ENCODE measurements at places on chromosomes 4 and X. TPM values are rescaled to one million over a fixed set of nuclear protein-coding genes. Genes with fewer than 3 reads are reported as not detected.

- no peaks in the 10 kb centered on the region for H3K4me1 ChIP-seq
- peaks cover 83% of the 10 kb centered on the region for H3K36me3 ChIP-seq
- no peak for DNase-seq
- H3K4me3 ChIP-seq, result no peak overlapping the region
- H3K27me3 ChIP-seq, result no peaks in the 10 kb centered on the region
Measured at GRCh38 chr4:1379351-1379781, 26.9 kb downstream of the NKX1-1 start.

DNA sequence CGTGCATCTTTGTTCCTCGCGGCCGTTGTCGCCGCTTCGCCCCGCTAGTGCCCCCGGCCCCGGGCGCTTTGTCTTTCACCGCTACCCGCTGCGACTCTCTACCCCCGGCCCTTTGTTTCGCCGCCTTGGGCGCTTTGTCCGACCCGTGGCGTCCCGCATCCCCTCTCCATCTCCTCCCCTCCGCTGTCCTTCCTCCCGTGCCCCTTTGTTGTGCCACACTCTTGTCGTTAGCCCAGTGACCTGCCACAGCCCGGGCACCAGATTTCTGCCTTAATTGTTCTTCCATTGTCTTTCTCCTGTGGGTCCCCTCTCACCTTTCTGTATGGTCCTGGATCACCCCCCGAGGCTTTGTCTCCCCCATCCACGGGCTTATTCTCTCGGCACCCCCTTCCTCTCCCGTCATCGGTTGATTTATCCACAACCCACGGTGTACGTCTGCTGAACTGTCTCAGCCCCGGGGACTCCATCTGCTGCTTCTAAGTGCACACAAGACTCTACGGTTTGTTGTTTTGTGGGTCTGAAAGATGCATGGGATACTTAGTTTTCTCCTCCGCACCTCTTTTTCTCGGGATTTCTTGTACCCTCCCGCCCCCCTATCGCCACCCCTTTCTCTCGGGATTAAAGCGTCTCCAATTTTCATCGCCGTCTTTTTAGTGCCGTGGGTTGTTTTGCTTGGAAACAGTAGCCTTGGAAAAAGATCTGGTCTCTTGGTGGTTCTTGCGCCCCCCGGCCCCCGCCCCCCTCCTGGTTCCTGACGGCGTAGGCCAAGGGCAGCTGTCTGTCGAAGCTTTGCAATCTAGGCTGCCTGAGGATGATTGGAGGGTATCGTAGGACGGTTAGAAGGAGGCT is 783 bp downstream of the RBPJ start:
- peaks cover 31% of the 10 kb centered on the region for H3K4me1 ChIP-seq
- H3K27me3 ChIP-seq, result no peaks in the 10 kb centered on the region
- no peaks in the 10 kb centered on the region for H3K36me3 ChIP-seq
- no peak for DNase-seq

GRCh38 chrX:121150217-121150616 is 102.8 kb downstream of the GLUD2 start:
- H3K27ac ChIP-seq, result no peak overlapping the region
- no peaks in the 10 kb centered on the region for H3K27me3 ChIP-seq
- H3K36me3 ChIP-seq, result no peaks in the 10 kb centered on the region
- H3K4me3 ChIP-seq, result no peak overlapping the region
- DNase-seq, result no peak

GRCh38 chrX:48698306-48698705 is 1.8 kb downstream of the SUV39H1 start:
- peaks cover 29% of the 10 kb centered on the region for H3K36me3 ChIP-seq
- H3K27me3 ChIP-seq, result no peaks in the 10 kb centered on the region
- no peak overlapping the region for H3K4me3 ChIP-seq
- no peak for DNase-seq

DNA sequence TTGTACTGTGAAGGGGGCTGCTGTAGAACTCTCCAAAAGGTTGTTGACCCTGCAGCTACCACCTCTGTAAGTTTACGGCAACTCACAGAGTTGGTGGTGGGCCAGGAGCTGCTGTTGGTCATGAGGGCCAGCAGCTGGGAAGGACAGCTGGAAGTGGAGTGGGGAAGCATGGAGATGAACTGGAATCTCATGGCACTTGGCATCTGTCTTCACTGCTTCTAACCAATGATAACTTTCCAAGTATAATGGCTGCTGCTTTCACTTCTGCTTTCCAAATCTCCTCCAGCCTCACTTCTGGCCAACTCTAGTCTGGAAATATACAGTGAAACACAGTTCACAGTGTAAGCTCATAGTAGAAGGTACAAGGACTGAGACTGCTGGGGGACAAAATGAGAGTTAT is 126.5 kb upstream of the INTU start:
- no peaks in the 10 kb centered on the region for H3K27me3 ChIP-seq
- no peak overlapping the region for H3K4me3 ChIP-seq
- no peak overlapping the region for H3K27ac ChIP-seq

GRCh38 chr4:167109859-167110258 is 124.4 kb downstream of the SPOCK3 start:
- no peak overlapping the region for H3K4me3 ChIP-seq
- H3K36me3 ChIP-seq, result no peaks in the 10 kb centered on the region
- H3K27me3 ChIP-seq, result no peaks in the 10 kb centered on the region
- no peak overlapping the region for H3K27ac ChIP-seq
- H3K4me1 ChIP-seq, result no peaks in the 10 kb centered on the region

- no peak overlapping the region for H3K4me3 ChIP-seq
- no peaks in the 10 kb centered on the region for H3K4me1 ChIP-seq
- no peaks in the 10 kb centered on the region for H3K27me3 ChIP-seq
- no peak for DNase-seq
- H3K27ac ChIP-seq, result no peak overlapping the region
Measured at GRCh38 chr4:150056569-150056968, 21.7 kb upstream of the DCLK2 start.

GRCh38 chrX:16883487-16883804 is 13.3 kb upstream of the RBBP7 start:
- no peak overlapping the region for H3K4me3 ChIP-seq
- H3K27ac ChIP-seq, result no peak overlapping the region
- peaks cover 16% of the 10 kb centered on the region for H3K4me1 ChIP-seq
- no peaks in the 10 kb centered on the region for H3K27me3 ChIP-seq
- no peak for DNase-seq
- H3K36me3 ChIP-seq, result no peaks in the 10 kb centered on the region

- no peaks in the 10 kb centered on the region for H3K36me3 ChIP-seq
- no peak overlapping the region for H3K27ac ChIP-seq
- H3K4me3 ChIP-seq, result no peak overlapping the region
Measured at GRCh38 chr4:162706051-162706450, 460.6 kb downstream of the NAF1 start.

GRCh38 chr4:153367092-153367491 is 22.6 kb downstream of the MND1 start:
- no peak for DNase-seq
- H3K27ac ChIP-seq, result no peak overlapping the region
- no peaks in the 10 kb centered on the region for H3K36me3 ChIP-seq

GRCh38 chr4:24080871-24081270 is 191.0 kb upstream of the PPARGC1A start:
- no peaks in the 10 kb centered on the region for H3K27me3 ChIP-seq
- no peaks in the 10 kb centered on the region for H3K36me3 ChIP-seq
- no peak overlapping the region for H3K4me3 ChIP-seq
- H3K4me1 ChIP-seq, result no peaks in the 10 kb centered on the region
- DNase-seq, result no peak

- H3K27me3 ChIP-seq, result no peaks in the 10 kb centered on the region
- no peak overlapping the region for H3K27ac ChIP-seq
- H3K4me1 ChIP-seq, result no peaks in the 10 kb centered on the region
- no peak for DNase-seq
- no peak overlapping the region for H3K4me3 ChIP-seq
Measured at GRCh38 chrX:27706526-27706925, 101.3 kb upstream of the MAGEB10 start.

DNA sequence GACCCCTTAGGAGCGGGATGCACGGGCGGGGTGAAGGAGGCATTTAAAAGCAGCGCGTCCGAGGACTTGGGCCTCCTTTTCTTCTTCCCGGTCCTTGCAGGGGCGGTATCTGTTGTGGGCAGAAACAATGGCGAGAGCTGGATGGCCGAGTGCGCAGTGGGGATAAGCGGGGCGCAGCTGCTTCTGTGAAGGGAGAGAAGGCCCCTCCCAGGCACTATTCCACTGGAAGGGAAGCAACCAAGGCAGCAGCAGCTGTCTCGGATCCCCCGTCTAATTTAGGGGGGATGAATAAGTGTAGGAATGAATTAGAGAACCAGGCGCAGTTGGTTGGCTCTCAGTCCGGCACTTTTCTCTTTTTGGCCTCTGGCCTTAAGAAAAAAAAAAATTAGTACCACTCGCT is 995 bp downstream of the SMARCA5 start:
- H3K27me3 ChIP-seq, result no peaks in the 10 kb centered on the region
- H3K4me1 ChIP-seq, result peaks cover 48% of the 10 kb centered on the region
- H3K4me3 ChIP-seq, result peak overlapping the region; percentile 73
- peak overlapping the region; percentile 99 for H3K27ac ChIP-seq
- peaks cover 20% of the 10 kb centered on the region for H3K36me3 ChIP-seq
- DNase-seq, result no peak

DNA sequence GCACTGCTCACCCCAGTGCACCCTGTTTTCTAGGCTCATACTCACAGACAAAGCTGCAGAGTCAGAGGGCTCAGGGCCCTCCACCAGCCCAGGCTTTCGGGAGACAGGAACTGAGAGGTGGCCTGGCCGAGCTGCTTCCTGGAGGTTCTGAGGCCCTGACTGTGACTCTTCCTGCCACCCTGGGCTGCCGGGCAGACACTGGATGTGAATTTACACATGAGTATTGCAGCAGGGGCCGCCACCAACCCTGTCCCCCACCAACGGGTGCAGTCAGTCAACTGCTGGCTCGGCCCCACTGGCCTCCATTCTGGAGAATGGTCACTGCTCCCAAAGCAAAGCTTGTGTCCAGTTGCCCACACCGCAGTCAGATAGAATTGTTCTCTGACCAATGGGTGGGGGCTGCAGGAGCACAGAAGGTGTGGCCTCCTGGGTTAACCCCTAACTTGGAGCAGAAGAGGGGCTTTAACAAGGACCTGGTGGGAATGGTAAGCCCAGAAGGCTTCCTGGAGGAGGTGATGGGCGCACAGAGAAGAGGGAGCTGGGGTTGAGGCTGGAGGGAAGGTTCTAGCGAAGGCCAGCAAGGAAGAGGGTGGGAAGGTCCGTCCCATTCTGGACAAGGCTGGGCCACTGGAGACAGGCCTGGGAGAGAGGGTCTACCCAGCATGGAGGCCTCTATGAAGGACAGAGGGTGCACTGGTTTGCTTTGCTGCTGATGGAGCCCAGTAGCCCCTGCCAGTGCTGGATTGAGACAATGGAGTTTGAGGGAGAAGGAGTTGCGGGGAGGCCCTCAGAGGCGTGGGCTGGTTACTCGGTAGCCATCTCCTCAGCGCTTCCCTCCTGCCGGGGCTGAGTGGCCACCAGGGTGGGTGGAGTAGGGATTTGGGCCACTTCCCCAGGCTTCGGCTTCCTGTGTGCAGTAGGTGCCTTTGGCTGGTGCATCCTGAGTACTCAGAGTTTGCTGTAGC is 135.3 kb downstream of the CPZ start:
- no peaks in the 10 kb centered on the region for H3K4me1 ChIP-seq
- peak; percentile 86 for DNase-seq
- H3K27me3 ChIP-seq, result no peaks in the 10 kb centered on the region
- no peaks in the 10 kb centered on the region for H3K36me3 ChIP-seq
- H3K27ac ChIP-seq, result no peak overlapping the region

DNA sequence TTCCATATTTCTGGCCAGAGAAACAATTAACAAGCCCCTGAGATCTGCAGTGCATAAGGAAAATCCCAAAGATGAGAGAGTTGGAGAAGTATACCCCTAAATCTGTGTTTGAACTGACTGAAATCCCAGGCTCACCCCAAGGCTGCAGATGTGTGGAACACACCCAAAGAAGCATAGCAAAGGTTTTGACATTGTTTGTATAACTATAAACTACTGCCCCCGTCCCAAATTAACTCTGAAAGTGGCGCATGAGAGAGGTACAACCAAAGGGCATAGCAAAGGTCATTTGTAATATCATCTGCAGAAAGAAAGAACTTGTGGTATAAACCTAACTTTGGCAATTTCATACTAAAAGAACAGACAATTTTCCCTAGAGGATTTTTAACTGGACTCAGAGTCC is 157.9 kb downstream of the DCAF12L1 start:
- no peak for DNase-seq
- no peak overlapping the region for H3K4me3 ChIP-seq
- H3K27ac ChIP-seq, result no peak overlapping the region

DNA sequence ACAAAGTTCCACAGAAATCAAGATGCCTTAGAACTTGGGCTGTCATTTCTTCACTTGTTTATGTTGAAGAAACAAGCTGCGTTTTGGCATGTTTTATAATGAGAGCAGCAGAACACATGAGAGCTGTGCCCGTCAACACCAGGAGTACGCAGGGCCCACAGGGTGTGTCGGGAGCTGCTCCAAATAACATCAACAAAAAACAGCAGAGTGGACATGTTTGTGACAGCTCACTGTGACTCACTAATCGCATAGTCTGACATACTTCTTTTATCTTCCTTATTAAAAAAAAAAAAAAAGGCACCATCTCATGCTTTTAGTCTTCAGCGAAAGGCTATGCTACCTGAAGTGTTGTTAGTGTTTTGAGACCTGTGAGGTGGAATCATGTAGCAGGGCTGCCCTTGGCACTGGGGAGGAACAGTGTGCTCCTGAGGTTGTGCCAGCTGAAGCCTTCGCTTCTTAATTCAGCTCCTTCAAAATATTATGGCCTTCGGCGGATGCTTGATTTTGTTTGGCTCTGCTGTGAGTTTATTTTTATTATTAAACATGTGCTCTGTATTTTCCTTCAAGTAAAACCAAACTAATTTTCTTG is 32.8 kb downstream of the FHDC1 start:
- no peak for DNase-seq
- no peak overlapping the region for H3K27ac ChIP-seq
- no peak overlapping the region for H3K4me3 ChIP-seq

DNA sequence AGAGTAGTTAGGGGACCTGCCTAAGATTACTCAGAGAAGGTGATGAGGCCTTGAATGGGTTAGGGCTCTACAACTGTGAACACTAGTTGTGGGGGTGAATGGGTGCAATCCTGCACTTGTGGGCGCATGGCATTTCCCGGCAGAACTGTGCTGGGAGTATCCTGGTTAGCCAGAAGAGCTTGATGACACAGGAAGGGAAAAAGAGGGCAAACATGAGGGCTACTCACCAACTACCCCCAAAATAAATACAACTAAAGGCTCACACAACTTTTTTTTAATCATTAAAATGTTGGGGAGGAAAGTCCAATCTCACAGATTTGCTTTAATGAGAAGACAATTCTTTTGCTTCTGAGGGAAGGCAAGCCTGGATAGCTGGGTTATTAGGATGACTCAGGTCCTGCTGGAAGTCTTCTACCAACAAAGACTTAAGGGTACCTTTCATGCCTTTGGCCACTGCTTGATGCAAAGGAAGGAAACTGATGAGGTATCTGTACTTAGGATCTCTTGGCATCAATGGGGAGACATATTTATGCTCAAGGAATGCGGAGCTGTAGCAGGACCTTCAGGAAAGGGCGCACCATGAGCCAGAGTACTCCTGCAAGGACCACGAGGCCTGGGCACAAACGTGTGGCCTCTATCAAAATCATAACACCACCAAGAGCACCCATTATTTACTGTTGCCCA is 2.6 kb downstream of the PHKA2 start:
- DNase-seq, result no peak
- H3K27me3 ChIP-seq, result no peaks in the 10 kb centered on the region
- H3K4me3 ChIP-seq, result no peak overlapping the region
- no peaks in the 10 kb centered on the region for H3K36me3 ChIP-seq

Gene TNMD
- not detected for total RNA-seq

Gene PROM1
- 3.3 TPM for total RNA-seq
